Suppressor macrophage treated with lipopolysaccharide for 4 hours (primary cell): ENCODE measurements at places on chromosomes 6 and 20.

DNA sequence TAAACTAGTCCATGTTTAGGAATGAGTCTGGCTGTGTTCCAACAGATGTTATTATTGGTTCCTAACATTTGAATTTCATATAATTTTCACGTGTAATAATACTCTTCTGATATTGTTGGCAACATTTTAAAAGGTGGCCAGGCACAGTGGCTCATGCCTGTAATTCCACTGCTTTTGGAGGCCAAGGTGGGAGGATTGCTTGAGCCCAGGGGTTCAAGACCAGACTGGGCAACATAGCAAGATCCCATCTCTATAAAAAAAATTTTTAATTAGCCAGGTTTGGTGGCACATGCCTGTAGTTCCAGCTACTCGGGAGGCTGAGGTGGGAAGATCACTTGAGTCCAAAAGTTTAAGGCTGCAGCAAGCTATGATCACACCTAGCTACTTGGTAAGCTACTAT lies 116.2 kb downstream of the MTHFD1L start:
- no peak for DNase-seq

- DNase-seq, result peak; percentile 3
These were observed 24.4 kb downstream of the DNAH8 start for GRCh38 chr6:38739532-38739931.

DNA sequence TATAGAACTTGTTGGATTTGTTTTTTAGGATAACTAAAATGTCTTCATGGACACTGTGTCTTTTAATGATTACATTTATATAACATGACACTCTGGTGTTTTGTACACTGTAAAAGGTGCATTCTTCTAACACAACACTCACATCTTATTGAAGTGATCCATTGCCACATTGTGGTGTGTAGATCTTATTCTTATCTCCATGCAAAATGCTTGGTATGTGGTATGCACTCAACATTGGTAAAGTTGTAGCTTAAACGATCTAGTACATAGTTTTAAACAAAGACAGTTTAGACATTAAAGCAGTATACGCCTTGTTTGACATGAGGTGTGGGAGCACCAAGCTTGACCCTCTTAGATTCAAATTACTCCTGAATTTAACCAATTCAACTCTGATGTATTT lies 84.7 kb downstream of the SASH1 start:
- DNase-seq, result no peak

DNA sequence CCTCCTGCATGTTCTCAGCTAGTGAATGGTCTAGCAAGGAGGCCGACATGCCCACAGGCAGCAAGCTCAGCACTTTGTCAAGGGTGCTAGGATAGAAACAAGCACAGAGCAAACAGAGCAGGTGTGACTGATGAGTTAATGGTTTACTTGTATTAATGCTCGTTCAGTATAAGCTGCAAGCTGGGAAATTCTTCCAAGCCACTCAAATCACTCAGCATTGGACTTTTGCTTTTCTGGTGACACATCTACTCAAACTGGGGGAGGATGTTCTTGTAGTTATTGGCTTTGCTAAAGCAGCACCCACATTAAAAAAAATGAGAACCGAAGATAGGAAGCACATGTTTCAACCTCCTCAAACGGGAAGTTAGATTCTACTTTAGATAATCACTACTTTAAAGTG lies 43.1 kb upstream of the NEDD9 start:
- peak; percentile 86 for DNase-seq

GRCh38 chr6:55175078-55176049 lies 1.0 kb downstream of the HCRTR2 start:
- DNase-seq, result no peak

DNA sequence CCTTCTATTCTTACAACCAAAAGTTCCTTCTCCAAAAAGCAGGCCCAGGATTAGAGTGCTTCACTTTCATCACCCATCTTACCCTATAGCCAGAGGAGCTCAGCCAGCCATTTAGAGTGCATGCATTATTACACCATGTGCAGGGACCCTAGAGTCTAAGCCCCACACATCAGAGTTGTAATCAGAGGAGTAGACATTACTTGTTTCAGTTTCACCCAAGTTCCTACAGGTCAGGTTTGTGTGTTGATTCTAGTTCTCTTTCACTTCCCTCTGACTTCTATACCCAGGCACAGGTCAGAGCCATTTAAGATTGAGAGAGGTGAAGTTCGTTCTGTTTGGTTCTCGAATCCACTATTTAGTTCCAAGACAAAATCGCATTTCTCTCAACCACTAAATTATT lies 16.3 kb upstream of the ARFGEF3 start:
- DNase-seq, result no peak

GRCh38 chr6:19356692-19357091 lies 480.5 kb upstream of the ID4 start:
- no peak for DNase-seq

DNA sequence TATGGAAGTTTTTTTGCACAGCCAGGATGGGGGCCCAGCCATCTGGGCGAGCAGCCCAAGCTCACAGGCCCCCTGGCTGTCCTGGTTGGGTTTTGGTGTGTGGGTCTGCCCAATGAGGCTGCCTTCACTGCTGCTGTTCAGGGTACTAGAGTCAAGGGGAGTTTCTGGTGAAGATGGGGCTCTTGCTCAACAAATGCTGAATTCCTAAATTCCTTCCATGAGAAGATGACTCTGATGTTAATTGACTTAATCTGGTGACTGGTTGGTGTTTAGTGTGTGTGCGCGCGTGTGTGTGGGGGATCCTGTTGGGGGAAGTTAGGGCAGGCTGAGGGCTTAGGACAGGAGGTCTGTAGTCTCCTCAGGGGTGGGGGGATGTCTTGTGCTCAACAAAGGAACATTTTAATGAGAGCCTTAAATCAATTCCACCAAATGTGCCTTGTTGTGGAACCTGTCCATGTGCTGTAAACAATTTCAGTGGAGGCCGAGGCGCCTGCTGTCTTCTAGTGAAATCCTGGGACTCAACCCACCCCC lies 1.9 kb downstream of the PTK7 start:
- DNase-seq, result no peak

DNA sequence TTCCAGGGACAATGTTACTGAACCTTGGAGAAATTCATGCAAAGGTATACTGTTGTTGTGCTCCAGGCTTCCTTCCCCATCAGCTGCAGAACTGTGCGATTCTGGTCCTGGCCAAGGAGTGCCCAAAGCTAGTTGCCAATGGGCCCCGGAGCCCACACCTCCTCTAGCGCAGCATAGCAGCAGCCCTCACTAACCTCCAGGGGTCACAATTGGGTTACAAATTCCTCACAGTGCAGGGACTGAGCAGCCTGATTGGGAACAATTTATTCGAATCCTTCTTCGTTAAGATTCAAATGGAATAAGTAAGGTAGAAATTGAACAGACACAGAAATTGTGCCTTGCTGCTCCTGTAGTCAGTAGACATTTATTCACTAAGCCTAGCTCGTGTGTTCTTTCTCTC lies 284.9 kb downstream of the PRKN start:
- DNase-seq, result no peak
